ENCODE measurements at places on chromosomes 4 and X.

DNA sequence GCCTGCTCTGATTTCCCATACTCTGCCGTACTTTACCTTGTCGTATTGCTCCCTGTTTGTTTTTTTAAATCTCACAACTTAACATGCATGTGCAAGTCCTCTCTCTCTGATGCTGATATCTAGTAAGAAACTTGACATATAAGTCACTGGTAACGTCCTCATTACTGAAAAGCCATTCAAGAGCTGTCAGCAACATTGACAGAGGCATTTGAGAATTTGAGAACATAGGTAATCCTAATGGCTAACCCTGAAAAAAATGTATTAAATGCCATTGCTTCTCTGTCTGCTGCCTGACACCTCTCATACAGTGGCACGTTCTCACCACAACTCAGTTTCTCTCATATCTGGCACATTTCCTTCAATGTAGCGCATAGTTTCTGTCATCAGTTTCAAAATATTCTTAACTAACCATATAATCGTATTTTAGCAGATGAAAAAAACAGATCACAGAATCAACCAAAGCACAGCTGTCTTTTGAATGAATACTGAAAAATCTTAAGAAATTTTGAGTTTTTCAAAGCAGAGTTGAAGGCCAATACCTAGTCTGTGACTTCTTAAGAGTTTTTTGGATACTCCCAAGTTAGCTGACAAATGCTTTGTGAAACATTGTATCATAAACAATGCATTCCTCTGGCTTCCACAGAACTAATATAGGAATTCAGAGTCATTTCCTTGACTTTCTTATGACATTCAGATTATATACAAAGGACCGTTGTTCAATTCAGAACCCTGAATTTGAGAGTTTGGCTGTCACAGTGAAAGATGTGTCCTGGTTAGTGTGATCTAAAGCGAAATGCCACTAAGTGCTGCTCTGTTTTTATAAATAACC is 996.4 kb downstream of the C4orf33 start:
- no peak for DNase-seq

- DNase-seq = no peak
Measured at GRCh38 chr4:184706453-184706852, 27.4 kb downstream of the CENPU start.

GRCh38 chr4:139619644-139620043 is 46.0 kb upstream of the MGST2 start:
- no peak for DNase-seq

- DNase-seq = no peak
Measured at GRCh38 chr4:37243051-37243450, 1.5 kb upstream of the NWD2 start.

GRCh38 chr4:121360495-121360894 is 20.3 kb downstream of the QRFPR start:
- DNase-seq = no peak

Measured in CD4-positive, alpha-beta T cell treated with Interleukin-4 for 4 hours (primary cell).